ENCODE measurements at places on chromosomes 4 and X.

DNA sequence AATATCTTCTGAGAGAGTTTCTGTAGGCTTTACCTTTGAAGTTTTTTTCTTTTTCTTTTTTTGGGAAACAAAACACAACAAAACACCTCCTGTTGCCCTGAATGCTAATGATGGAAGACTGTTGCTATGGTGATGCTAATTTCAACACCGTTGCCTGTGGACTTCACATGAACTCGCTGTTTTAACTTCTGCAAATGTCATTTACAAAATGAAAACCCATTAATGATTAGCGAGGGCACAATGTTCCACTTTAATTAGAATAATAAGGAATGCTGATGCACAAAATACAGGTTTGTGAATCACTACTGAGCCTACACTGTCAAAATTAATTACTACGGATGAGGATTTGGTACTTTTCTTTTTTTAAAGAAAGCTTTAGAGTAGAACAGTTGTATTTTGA lies 227.1 kb upstream of the FTHL17 start:
- no peak for DNase-seq

GRCh38 chr4:162853788-162854187 lies 312.9 kb downstream of the NAF1 start:
- no peak for DNase-seq

GRCh38 chrX:16464369-16464768 lies 185.6 kb upstream of the S100G start:
- DNase-seq = no peak

- no peak for DNase-seq
Observed at GRCh38 chr4:1211371-1211770, 37.6 kb downstream of the CTBP1 start.

GRCh38 chrX:135629342-135629741 lies 84.1 kb upstream of the CT45A1 start:
- DNase-seq = no peak

GRCh38 chr4:112693507-112693906 lies 56.6 kb downstream of the LARP7 start:
- no peak for DNase-seq

DNA sequence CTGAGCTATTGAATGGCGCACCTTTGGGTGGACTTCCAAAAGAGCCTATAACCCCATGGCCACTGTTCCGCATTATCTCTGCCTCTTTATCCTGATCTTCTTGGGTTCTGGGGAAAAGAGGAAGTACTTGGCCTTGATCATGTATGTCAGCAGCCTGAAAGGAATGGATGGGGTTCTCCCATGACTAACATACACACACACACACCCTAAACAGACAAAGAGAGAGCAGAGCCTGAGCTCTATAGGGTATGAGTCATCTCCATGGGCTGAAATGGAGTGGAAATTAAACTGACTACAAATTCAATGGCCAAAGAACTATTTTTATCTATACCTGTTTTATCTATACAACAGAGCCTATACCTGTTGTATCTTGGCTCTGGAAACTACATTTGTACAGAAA lies 141.5 kb upstream of the MTMR8 start:
- DNase-seq = no peak

DNA sequence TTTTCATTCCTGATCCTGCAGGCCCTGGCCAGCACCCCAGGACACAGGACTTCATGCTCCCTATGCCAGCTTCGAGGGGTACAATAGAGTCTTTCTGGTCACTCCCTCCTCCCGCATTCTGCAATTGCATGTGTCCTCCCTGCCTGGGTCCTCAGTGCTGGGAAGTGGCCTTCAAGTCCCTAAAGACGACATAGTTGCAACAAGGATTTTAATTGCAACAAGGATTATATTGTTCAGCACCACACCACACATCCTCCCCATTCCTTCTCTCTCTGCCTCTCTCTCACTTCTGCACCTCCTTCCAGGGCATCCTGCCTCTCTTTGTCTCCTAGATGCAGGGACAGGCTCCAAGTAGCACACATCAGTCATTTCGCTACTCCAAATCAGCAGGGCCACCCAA lies 25.5 kb downstream of the SCD5 start:
- DNase-seq = no peak

DNA sequence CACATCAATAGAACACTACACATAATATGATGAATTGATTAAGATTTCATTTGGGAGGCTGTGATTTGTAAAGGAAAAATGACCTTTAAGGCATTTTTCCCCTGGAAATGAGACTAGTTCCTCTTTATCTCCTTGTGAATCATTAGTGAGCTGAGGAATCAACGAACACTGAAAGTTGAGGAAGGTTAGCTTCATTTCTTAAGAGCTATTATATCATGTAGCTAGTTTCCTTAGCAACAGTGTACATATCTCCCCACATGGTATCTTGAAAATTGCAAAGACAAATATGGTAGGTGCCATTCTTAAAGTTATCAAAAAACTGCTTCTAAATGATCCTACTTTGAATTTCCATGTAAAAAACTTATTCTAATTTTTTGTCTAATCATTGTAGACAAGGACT lies 127.5 kb upstream of the NRK start:
- DNase-seq = no peak

GRCh38 chr4:94833394-94833793 lies 75.6 kb downstream of the BMPR1B start:
- DNase-seq = no peak

DNA sequence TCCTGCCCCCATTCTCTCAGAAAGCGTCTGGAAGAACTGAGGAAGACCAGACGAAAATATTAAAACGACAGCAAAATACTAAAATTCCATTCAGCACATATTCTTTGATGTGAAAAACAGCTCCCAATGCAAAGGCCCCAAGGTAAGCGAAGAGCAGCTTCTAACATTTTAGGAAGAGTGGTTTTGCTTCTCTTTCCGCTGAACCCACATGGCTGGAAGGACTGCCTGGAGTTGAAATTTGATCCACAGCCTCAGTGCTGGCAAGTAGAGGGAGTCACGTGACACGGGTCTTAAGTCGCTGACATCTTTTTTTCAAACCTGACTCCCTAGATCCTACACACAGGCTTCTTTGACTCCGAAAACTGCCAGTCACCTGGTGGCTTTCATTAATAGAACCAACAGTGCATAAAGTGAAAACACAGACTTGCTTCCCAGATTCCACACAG lies at the start of gene FAM13A:
FAM13A (minus strand) TSS at position 233 of the 446 bp plus-strand sequence; CDS start at position 12, 221 bp downstream.
- no peak for DNase-seq

GRCh38 chrX:131393426-131393825 lies 104.3 kb upstream of the IGSF1 start:
- DNase-seq = no peak

GRCh38 chrX:1283093-1283492 lies 14.5 kb downstream of the CSF2RA start:
- no peak for DNase-seq

GRCh38 chr4:22625311-22625710 lies 67.4 kb upstream of the GBA3 start:
- no peak for DNase-seq

DNA sequence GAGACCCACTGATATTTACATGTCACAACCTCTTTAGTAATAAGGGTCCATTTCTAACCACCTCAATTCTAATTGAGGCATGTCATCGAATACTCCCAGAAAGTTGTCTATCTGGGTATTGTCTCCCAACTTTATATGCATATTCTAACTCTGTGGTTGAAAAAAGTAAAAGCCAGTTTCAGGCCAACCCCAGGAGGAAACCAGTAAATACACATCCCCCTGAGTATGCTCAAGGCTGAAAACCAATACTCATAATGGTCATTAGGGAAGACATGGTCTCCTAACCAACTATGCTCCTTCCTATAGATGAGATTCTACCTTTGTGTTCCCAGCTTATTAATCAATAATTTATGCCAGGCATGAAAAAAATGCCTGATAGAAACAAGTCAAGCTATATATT lies 96.6 kb downstream of the SH3KBP1 start:
- DNase-seq = no peak

GRCh38 chrX:136588036-136588435 lies 56.0 kb downstream of the VGLL1 start:
- no peak for DNase-seq

- no peak for DNase-seq
Observed at GRCh38 chr4:168221301-168221700, 97.3 kb downstream of the DDX60 start.

DNA sequence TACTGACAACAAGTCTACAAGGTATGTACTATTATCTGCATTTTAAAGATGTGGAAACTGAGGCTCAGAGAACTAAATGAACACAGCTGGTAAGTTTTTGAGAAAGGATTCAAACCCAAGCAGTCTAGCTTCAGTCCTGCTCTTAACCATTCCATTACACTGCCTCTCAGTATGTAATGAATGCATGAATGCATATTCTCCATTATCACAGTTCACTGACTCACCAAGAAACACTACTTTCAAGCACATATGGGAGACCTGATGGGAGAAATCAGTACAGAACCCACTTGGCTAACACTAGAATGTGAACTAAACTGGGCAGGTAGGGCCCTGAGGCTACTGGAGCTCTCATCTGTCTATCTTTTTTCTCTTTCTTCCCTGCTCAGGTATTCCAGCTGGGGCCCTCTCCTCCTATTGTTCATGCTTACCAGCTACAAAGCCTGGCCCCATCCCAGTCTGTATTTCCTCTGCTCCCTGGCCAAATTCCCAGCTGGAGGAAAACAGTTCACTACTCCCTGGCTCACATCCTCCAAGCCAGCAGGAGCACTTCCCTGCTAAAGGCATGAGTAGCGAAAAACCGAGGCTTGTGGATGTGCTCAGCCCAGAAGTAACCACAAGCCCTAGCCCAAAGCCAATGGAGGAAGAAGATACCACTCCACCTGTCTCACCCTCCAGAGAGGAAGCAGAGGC lies 178.2 kb upstream of the ARHGEF9 start:
- no peak for DNase-seq

- no peak for DNase-seq
Observed at GRCh38 chrX:68880846-68881552, 52.2 kb downstream of the EFNB1 start.

GRCh38 chr4:17758485-17758884 lies 22.9 kb downstream of the FAM184B start:
- no peak for DNase-seq

DNA sequence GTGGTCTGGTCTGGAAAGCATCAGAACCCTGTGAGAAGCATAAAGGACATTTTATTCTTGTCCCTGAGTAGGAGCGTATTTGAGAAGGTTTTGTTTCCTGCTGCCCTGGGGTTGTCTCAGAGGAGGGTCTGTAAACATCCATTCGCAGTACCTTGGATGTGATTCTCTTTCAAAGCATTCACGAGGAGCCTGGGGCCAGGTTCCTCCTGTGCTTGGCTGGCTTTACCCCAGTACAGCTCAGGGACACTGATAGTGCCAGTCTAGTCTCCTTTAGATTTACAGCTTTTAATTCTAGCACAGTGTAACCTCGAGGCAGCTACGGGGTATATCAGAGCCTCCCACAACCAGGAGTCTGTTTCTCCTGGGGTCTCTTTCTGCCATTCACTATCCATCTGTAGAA lies 2.7 kb downstream of the CLRN2 start:
- no peak for DNase-seq

GRCh38 chr4:141705747-141706377 lies 69.5 kb downstream of the IL15 start:
- no peak for DNase-seq

DNA sequence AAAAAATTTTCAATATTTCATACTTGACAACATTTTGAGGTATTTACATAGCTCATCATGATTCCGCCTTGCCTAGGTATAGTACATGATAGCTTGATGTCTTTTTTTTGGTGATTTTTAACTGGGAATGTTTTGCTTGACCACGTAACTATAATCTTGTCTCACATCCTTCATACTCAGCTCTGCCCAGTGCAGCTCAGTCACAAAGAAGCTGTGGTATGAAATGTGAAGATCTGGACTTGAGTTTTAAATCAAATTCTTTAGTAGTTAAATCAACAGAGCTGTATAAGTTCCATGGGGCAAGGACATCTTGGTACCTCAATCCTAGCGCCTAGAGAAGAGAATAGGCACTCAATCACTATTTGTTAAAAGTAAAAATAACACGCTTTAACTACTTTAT lies 276.3 kb upstream of the DKK2 start:
- DNase-seq = no peak

DNA sequence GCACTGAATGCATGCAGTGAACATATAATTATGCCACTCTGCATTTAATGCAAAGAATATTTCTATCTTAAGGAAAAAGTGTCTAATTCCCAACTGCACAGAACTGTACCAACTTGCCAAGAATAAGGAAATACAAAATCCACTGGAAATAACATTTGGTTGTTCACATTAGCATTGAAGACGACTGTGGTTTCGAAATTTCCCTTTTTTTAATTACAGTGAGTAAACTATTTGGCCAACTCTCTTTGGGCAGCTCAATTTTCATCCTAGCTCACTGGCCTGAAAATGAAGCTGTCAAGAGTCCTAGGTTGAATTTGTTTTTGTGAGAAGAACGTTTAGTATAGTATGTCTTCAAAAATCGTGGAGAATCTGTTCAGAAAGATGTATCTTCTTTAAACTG lies 81.6 kb upstream of the MID1 start:
- no peak for DNase-seq

DNA sequence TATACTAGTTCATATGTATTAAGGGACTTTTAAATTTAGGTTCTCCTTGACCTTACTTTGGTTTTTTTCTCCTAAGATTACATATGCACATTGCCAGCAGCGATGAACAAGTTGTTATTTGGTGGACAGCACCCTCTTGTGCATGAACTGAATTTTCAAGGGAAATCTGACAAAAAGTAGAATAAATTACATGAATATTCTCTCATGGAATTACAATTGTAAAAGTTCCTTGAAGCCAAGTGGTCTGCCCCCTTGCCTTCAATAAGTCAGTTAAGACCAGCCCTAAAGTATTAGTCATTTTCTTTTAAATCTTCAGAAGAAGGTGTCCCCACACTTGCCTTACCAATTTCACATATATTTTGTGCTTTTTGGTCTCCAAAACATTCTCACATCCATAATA lies 30.7 kb upstream of the SMARCA5 start:
- no peak for DNase-seq

DNA sequence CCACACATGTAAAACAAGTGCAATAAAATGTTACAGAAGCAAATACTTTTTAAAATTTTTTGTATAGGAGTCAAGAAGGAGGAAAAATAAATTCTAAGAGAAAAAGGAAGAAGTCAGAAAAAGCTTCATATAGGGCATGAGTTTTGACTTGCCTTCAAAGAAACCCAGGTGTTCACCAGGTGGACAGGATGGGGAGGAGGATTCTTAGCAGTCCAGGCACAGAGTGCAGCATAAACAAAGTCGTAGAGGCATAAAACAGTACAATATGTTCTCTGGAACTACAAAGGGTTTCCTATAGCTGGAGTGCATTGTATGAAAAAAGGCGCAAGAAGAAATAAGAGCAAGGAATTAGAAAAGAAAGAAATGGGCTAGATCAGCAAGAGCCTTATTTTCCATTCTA lies 1.9 kb upstream of the SCFD2 start:
- no peak for DNase-seq

GRCh38 chrX:39065051-39065871 lies 264.0 kb downstream of the MID1IP1 start:
- no peak for DNase-seq

DNA sequence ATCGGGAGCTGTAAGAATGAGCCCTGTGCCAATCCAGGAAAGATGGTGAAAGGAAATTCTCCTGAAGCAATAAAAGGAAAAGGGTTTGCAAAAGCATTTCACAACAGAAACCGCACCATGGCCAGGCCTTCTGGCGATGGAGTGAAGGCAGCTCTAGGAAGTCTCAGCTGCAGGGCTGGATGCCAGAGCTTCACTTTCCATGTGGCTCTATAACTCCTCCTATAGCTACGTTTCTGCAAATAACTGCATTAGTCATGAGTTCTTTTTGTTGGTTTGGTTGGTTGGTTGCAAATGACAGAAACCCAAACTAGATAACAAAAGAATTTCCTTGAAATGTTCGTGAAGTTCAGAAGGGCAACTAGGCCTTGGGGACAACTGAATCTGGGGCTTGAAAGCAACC lies 84.6 kb downstream of the RELL1 start:
- DNase-seq = no peak
